ENCODE measurements at places on chromosomes 1 and 21.

- peak; percentile 71 for DNase-seq
These were observed 9.8 kb upstream of the F5 start for GRCh38 chr1:169595764-169596711.

DNA sequence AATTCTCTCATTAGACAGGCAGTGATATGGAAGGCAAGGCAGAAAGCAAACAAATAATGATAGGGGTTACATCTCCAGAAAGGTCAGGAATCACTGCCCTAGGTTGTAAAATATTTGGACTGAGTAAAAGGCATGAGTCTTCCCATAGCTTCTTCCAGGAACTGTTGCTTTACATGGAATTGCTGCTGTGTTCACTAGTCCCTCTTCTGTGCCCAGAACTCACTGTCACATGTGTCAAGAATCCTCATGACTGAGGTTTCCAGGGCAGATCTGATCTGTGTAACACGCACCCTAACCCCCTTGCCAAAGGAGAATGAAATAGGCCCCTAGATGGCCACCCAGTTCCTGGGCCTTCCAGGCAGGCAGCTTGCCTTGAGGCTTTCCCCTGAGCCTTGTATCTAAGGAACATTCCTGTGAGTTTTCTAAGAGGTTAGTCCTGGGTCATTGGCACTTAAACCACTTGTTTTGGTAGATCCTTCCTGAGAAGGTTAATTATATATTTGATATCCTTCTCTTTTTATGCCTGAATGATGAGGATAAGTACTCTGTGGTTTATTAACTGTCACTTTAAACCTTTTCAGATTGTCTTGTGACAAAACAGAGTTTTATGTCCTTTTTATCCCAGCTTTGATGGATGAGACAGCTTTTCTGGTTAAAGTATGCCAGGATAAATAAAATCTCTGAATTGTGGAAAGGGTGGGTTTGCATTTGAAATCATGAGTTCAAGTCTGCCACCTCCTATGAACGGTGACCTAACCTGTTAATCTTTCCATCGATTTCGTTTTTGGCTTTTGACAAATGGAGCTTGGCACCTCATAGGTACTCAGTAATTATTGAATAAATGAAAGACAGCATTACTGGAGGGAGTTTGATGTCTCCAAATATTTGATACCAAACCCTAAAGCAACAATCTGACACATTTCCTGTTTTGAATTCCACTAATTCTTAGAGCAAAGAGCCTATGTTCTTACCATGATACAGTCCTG lies 163.3 kb downstream of the DHRS3 start:
- peak; percentile 84 for DNase-seq

- peak; percentile 8 for DNase-seq
These were observed 55.9 kb upstream of the SPOCD1 start for GRCh38 chr1:31871703-31872102.

GRCh38 chr21:15397258-15397657 lies 332.5 kb upstream of the NRIP1 start:
- DNase-seq, result no peak

DNA sequence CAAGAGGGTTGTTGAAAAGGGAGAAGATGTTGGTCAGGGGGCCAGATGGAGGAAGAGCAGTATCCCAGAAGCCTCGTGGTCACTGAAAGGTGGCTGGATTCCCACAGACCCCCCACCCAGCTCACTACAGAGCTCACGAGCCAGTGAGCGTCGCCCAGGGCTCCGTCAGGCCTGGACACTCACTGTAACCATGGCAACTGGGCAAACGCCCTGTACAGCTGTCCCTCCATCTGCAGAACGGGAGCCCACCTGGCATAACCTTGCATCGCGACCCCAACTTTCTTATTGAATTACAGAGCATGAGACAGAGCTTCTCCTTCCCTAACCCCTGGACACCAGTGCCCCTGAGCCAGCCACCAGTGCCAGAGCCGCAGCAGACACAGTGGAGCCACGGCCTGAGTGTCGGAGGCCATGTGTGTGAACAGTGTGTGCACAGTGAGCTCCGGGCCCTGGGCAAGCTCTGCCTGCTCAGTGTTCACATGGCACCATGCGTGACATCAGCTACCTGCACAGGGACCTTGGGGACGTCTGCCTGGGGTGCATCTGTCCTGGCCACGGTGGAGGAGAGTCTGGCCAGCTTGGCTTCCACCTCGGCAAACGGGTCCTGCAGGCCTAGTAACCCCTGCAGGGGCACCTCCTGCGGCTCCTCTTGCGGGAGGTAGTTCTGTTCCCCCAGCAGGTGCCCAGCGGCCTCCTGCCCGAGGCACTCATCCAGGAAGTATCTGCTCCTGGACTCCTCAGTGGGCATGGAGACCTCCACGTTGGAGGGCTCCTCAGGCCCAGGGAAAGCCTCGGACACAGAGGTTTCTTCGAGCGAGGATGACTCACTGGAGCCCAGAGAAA lies 25.9 kb upstream of the DDOST start:
- DNase-seq, result no peak

DNA sequence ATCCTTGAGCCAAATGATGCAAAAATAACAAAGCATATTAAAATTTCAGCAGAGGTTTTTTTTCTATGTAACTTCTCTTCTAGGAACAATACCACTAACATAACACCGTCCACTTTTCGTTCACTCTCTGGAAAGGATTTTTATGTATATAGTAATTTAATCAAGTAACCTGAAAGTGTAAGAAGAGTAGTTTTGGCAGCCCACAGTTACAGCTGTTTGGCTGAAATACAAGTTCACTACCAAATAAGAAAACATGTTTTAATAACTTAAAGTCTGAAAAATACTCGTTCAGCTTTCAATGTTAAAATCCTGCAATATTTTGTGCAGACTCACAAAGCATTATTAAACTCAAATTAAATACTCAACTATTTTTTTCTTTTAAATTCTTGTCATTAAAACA lies 896.8 kb upstream of the ADGRL4 start:
- peak; percentile 14 for DNase-seq

DNA sequence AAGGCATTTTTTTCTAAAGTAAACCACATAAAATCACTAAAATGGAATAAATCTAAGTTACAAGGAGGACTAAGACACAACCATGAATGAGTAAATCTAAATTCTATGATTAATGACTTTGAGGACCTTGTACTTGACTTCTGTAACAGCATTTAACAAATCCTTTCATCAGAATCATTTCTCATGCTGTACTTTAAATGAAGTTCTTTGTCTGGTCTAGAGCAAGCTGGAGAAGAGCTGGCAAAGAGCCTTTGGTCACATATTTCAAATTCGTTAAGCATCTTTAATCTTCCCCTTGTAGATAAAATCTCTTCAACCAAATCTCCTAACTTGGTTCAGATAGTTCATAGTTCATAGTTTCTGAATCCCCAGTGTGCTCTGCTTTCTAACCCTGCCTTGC lies 405.4 kb downstream of the PTPRC start:
- DNase-seq, result no peak

GRCh38 chr1:225447650-225448089 lies 19.8 kb upstream of the LBR start:
- DNase-seq, result peak; percentile 47

DNA sequence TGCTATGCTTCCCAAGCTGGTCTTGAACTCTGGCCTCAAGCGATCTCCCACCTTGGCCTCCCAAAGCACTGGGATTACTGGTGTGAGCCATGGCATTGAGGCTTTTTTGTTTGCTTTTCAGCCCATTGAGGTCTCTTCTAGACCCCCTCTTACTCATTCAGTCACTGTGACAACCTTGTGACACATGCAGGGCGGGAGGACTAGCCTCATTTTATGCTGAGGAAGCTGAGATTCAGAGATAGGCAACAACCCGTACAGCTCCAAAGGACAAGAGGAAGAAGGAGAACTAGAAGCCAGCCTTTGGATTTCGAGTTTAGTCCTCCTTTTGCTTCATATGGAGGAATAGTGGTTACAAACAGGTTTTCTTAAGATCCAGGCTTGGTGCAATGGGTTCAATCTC lies 83.9 kb upstream of the WDR26 start:
- DNase-seq, result no peak

DNA sequence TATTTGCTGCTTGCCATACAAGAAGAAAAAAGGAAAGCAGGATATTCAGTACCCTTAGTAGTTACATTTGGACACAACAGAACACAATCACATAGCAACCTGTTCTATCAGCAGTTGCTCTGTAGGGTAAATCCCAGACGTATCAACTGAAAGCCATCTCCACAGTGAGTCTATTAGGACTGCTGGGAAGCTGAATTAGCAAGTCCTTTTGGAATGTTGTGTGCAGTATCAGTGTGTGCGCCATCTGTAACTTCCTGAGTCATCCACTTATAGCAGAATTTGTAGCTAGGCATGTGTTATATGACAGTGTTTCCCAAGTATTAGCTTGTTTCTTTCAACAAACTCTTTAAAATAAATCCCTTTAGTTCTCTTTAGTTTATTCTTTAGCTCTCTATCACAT lies 21.3 kb downstream of the CCDC30 start:
- peak; percentile 81 for DNase-seq

DNA sequence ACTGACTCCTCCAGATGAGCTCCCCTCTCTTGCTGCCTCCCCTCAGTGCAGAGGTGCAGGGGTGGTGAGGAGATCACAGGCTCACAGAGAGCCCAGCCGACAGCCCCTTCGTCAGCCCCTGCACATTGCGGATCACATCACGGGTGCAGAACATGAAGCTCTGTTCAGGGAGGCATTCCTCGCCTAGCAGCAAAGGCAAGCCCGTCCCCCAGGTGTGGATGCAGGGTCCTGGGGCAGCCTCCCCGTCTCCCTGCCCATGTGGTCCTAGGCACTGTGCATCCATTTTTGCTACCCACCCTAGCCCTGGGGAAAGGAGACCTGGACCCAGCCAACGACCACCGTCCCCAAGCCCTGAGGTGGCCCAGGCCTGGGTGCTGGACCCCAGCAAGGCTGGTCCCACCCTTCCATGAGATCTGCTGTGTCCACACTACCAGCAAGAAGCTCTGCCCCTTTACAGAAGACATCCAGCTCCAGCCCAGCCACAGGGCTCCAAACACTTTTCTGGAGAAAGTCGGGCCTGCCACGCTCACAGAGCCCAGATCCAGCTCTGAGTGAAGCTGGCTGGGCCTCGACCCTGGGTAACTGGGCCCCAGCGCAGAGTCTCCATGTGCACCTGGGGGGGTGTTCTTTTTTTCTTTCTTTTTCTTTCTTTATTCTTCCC lies 248.7 kb downstream of the NPHP4 start:
- no peak for DNase-seq

DNA sequence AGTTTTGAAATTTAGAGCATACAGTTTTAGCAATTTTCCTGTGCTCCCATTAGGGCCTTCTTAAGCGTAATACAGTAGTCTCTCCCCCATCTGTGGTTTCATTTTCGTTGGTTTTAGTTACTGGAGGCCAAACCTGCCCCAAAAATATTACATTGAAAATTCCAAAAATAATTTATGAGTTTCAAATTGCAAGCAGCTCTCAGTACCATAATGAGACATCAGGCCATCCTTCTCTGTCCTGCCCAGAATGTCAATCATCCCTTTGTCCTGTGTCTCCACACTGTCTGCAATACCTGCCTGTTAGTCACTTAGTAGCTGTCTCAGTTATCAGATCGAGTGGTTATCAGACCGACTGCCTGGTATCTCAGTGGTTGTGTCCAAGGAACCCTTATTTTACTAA lies 45.4 kb downstream of the ADSS2 start:
- DNase-seq, result no peak

GRCh38 chr1:93446837-93447451 lies 974 bp upstream of the FNBP1L start:
- no peak for DNase-seq

DNA sequence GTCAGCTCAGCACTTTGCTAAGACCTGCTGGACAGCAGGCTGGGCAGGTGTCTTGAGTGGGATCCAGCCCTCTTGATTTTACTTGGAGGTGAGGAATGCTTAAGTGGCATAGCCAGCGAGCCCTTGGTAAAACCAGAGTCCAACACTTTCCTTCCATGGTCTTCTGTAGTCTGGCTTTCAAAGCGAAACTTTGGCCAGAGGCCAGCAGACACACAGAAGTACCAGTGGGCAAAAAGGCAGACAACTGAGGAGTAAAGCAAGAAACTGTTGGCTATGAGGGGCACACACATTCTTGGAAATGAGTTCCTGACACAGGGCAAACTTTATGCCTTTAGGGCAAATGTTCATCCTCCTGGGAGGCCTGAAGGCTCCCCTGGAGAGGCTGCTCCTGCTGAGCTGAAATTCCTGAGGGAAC lies 281.0 kb upstream of the POU3F1 start:
- peak; percentile 15 for DNase-seq

DNA sequence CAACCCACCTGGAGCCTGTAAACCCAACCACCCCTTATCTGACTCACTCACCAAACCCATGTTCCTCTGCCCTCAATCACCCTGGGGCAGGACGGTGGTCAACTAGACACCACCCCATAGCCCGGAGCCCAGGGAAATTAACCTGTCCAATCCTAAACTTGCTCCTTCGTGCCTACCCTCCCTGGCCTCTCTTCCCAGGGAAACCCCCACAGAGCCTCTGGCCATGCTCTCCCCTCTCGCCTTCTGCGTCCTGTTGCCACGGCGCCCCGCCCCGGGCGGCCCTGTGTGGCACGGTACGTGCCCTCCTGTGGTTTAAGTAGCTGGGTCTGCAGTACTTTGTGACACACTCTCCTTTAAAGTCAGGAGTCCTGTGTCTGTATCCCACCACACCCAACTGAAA lies 4.0 kb upstream of the FTCD start:
- DNase-seq, result no peak

GRCh38 chr1:174448974-174449373 lies 1.2 kb downstream of the GPR52 start:
- peak; percentile 7 for DNase-seq

DNA sequence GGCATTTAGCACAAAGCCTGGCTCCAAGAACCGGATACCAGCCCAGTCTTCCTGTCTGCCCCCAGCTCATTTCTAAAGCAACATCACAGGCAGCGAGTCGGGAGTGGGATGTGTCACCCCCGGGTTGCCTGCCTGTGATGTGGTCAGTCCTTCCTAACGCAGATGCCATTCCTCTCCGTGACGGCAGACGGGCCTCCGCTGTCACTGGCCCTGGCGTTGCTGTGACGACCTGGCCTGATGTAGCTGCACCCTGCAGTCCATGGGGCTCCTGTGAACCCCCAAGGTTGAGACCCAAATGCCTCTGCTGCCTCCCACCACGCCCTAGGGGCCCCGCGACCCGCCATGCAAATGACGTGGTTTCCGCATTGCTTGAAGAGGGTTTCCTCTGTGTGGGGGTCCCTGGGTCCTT lies 12.3 kb downstream of the TNFRSF1B start:
- peak; percentile 73 for DNase-seq

DNA sequence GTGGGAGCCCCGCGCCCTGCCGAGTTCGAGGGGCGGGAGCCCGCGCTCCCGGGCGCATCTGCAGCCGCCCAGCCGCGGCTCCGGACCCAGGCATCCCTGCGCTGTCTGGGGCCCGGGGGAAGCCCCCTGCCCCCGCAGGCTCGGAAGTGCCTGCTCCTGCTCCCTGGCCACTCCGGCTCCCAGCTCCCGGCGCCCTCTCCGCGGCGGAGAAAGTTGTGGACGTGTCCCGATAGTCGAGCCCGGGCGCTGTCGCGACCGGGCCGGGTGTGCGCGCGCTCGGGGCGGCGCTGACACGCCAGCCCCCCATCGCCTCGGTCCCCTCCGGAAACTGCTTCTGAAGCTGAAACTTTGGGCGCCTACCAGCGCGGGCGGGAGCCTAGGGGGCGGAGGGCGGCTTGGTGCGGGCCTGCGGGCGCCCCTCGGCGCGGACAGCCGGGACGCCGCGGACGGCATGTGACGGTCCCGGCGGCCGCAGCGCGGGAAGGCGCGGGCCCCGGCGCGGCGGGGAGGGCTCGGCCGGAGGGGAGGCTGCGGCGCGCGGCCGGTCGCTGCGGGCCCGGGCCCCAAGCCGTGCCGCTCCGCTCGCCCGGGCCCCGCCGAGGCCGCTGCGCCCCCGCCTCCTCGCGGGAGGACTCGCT lies 515 bp downstream of the MAN1C1 start:
- no peak for DNase-seq

Measured in choroid plexus epithelial cell (primary cell).